ENCODE measurements at places on chromosomes 13 and 19.

DNA sequence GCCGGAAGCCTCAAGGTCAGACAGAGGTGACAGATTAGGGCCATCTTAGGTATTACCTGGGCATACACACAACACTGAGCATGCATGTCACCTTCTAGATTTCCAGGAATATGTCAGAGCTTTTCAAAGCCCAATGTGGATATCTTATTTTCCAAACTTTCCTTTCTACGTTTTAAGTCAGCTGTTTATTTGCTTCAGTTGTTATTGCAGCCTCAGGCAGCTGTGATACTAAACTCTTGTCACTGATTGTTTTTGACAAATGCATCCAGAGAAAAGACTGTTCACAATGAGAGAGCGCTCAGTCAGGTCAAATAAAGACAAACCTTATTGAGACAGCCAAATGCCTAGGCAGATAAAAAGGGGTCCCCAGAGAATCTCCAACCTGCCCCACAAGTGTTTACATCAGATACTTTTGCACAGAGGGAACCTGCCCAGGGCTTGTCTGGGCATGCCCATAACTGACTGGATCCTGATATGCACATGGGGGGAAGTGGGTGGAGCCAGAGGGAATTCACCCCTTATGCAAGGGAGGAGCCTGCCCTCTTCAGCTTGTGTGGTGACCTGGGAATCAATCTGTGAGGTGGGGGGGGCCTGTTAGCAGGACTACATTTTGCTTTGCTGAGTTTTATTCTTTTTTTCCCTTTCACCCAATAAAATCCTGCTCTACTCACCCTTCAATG, 28.5 kb downstream of the MED4 start:
- peak; percentile 10 for DNase-seq

DNA sequence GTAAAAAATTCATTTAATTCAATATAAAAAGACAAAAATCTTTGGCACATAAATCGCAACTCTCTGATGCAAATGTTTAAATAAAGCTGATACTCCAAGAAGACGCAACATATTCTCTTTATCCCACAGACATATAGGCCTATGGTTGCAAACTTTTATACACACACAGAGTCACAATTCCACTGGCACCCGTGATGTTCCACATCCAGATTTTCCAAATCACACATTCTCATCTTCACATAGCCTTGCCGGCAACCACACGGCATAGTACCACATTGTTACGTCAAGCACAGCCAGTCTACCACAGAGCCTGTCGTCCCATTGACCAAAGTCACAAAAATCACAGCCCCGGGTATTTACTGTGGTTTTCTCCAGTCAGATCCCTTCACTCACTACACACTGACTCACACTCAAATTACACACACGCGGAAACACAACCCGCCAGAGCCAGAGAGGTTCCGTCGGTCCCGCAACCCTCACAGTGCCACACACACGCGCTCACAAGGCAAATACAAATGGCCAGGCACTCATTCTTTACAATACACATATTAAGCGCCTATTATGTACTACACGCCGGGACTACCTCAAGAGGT, 546 bp upstream of the ZNF546 start:
- DNase-seq = no peak

DNA sequence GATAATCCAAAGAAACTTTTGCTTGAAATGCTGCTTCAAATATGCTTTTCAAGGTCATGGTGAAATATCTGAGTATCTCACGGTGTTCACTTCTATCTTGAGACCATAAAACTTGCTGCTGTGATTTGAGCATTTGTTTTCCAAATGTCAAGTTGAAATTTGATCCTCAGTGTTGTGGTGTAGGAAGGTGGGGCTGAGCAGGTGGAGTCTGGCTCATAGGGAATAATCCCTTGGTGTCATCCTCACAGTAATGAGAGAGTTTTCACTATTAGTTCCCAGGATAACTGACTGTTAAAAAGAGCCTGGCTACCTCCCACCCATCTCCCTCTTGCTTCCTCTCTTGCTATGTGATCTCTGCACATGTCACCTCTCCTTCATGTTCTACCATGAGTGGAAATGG, 858.0 kb upstream of the SLITRK5 start:
- DNase-seq = no peak

GRCh38 chr19:3013263-3013725, 15.8 kb downstream of the TLE2 start:
- no peak for DNase-seq

DNA sequence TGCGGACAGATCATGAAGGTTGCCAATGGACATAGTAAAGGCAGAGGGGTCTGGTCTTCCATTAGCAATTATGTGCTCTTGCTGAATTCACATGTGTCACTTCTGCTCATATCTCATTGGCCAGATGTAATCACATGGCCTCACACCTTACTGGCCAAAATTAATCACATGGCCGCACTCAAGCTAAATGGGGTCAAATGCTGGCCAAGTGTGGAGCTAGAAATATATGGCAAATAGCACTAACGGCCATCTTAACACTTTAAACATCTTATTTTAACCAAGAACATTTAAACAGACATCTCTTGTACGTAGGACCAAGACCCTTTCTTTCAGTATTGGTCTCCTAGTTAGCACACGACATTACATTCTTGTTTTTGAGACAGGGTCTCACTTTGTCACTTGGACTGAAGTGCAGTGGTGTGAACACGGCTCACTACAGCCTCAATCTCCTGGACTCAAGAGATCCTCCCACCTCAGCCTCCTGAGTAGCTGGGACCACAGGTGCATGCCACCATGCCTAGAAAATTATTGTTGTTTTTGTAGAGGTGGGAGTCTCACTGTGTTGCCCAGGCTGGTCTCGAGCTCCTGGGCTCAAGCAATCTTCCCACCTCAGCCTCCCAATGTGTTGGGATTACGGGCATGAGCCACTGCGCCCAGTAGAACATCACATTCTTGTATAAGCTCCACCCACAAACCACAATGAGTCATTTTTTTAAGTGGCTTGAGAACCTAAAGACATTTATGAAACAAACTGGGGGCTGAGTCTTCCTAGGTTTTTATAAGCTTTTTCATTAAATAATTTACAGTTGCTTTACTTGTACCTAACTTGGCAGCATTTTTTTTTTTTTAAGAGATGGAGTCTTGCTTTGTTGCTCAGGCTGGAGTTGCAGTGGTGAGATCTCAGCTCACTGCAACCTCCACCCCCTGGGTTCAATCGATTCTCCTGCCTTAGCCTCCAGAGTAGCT, 2.9 kb upstream of the PTOV1 start:
- DNase-seq = peak; percentile 54

DNA sequence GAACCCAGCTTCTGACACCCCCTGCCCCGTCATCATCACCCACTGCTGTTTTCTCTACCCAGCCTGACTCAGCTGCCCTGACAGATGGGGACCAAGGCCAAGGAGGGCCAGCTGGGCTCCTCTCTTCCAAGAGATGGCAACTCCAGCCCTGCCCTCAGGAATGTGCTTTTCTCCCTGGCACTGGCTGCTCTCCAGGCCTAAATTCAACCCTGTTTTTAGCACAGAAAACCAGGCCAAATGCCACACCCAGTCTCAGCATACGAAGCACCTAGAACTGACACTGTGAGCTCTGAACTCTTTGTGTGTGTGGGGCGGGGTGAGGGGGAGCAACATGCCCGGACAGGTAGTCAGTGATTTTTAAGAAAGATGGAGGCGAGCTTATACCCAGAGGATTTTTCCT, 23.4 kb upstream of the IGFL1 start:
- DNase-seq = no peak

- no peak for DNase-seq
Measured at GRCh38 chr13:65855242-65855805, 1374.8 kb downstream of the PCDH9 start.

DNA sequence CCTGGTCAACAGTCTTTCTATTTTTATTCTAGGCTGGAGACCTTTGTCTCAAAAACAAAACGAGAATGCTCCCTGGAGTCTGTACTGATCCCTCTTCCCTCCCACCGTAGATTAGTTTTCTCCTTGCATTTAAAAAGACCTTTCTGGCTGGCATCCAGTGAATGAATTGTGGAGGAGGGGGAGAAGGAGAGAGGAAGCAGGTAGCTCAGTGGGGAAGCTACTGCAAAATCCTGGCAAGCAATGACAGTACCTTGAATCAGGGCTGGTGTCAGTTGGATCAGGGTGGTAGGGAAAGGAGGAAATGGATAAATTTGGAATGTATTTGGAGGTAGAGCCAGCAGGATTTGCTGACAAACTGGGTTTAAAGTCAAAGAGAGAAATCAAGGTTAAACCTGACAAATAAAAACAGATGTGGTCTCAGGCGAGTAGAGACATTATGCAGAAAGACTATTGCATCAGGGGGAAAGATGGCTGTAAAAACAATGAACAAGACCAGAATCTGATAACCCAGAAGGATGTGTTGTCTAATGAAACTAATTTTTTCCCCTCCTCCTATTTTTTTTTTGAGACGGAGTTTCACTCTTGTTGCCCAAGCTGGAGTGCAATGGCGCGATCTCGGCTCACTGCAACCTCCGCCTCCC, 3.5 kb upstream of the CYP2S1 start:
- no peak for DNase-seq

- DNase-seq = no peak
Measured at GRCh38 chr13:46529216-46529919, 23.6 kb upstream of the LRCH1 start.

DNA sequence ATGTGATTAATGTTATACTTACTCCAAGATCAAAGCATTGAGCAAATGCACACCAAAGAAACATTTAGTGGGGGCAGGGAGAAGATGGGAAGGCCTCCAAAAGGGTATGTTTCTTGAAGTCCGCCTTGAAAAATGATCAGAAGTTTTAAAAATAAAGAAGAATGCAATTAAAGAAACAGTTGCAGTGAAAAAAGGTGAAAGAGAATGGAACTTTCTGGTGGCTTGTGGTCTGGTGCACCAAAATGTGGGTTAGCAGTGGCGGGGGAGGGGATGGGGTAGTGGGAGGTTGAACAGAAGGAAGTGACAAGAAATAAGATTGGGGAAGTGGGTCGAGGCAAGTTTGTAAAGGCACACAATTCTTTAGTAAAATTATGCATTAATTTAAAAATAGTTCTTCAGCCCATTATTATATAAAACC, 2.5 kb downstream of the LCP1 start:
- peak; percentile 80 for DNase-seq

DNA sequence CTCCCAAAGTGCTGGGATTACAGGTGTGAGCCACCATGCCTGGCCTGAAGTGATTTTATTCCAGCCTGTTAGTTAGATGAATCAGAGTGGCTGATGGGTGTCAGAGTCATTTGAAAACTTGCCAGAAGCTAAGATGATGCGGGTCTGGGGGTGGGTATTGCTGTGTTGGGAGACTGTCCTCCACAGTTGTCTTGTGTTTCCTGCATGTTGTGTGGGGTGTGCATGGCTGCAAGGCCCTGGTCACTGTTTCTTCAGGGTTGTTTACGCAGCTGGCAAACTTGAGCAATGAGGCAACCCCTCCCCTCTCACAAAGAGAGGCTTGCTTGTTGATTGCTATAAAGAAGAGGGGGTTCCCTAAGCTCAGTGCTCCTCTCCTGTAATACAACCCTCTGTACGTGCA, 71.8 kb downstream of the TRPM4 start:
- DNase-seq = no peak

GRCh38 chr19:19480688-19481087, 34.7 kb downstream of the TSSK6 start:
- no peak for DNase-seq

DNA sequence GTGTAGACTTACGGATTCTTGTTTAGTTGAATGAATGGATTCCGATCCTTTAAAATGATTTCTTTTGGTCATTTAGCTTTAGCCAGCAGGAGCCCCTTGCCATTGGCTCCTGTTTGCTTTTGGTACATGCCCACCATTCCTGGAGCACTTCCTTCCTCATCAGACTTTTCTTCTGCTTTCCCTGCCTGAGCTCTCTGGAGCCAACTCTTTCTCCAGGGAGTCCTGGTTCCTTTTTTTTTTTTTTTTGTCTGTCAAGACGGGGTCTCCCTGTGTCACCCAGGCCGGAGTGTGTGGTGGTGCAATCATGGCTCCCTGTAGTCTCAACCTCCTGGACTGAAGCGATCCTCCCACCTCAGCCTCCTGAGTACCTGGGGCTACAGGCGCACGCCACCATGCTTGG, 37.8 kb downstream of the SMARCA4 start:
- DNase-seq = no peak

GRCh38 chr13:21883713-21884112, 212.8 kb downstream of the FGF9 start:
- no peak for DNase-seq

GRCh38 chr13:100473087-100473486, 115.5 kb downstream of the GGACT start:
- no peak for DNase-seq

DNA sequence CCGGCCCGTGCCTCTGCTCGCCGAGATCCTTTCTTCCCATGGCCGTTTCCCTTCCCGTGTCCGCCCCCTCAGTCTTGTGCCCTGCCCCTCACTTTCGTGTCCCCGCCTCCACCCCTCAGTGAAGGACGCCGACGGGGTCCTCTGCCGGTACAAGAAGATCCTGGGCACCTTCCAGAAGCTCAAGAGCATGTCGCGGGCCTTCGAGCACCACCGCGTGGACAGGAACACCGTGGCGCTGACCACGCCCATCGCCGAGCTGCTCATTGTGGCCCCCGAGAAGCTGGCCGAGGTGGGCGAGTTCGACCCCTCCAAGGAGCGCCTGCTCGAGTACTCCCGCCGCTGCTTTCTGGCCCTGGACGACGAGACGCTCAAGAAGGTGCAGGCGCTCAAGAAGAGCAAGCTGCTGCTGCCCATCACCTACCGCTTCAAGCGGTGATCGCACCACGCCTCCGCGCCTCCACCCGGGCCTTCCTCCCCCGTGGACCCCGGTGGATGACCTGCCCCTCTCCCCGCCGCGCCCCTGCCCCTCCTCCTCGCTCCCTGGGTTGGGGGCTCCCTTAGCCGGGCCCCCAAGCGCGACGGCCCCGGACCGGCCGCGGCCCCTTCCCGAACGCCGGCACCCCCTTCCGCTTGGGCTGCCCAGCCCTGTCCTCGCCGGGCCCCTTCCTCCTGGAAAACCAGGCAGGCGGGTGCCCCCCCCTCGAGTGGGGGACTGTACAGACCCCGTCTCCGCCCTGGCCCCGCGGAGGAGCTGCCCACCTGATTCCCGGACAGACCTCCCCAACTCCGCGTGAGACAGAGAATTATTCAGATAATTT, 2.3 kb upstream of the U2AF2 start:
- no peak for DNase-seq

GRCh38 chr13:74444864-74445479, 310.8 kb upstream of the KLF12 start:
- no peak for DNase-seq

Measured in CD4-positive, alpha-beta T cell treated with Interleukin-12 subunit alpha and Interleukin-12 subunit beta, for 1 hour (primary cell).